ENCODE measurements at places on chromosomes 12 and 14. TPM values are rescaled to one million over a fixed set of nuclear protein-coding genes. Genes with fewer than 3 reads are reported as not detected.

DNA sequence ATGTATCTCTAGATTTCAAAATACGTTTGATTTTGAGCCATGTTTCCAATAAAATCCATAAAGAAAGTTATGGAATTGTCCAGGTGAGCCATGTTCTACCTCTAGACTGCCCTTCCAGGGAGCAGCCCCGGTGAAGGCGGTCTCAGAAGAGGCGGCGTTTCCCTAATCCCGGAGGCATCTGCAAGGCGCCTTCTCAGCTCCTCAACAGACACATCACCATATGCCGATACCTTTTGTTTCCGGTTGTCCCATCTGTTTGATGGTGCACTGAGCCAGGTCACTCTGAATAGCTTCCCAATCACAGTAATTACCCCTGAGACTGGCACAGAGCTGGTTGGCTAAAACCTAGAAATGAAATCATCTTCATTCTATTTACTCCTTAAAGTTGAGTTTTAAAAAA, 305.5 kb upstream of the FKBP4 start:
- no peak for DNase-seq

- no peak for DNase-seq
These were observed 320.1 kb upstream of the DIO3 start for GRCh38 chr14:101241147-101241546.

DNA sequence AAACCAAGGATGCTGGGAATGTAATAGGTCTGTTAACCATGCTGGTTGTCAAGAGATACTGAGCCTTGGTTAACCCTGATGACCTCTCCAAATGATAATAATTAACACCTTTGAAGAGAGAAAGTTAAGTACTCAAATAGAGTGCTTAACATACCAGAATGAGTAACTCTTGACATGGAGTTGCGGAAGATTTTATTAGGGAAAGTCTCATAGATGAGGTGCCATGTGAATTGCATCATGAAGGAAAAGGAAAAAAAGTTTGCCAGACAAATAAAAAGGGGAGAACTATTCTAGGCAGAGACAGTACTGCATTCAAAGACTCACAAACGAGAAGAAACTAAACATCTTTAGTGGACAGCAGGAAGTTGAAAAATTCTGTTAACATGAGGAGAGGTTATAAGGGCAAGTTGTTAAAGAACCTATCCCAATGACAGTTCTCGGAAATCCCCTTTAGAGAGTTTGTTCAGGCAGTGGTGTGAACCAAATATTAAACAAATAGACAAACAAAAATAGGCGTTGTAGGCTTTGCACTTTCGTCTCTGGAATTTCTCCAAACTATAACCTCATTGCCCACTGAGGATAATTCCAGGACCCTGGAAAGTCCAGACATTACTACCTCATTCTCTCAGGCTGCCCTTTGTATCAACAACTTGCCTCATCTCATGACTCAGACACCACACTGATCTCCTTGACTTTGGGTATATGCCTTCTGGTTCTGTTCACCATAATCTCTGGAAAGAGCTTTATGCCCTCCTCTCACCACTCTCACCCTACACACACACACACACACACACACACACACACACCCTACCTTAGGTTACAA, 435.0 kb downstream of the GXYLT1 start:
- peak; percentile 1 for DNase-seq

The PEBP1 gene
- total RNA-seq = 217 TPM

GRCh38 chr12:104485651-104486362, 29.1 kb downstream of the CHST11 start:
- peak; percentile 39 for DNase-seq

The CFAP54 gene
- 2.0 TPM for total RNA-seq

- DNase-seq = no peak
These were observed 87.4 kb downstream of the TTC8 start for GRCh38 chr14:88911809-88912208.

The DUSP6 gene
- 81.9 TPM for total RNA-seq

The PTPN11 gene
- 71.5 TPM for total RNA-seq

Measured in GM23248 (cell line).